ENCODE measurements at places on chromosomes 4 and X.

DNA sequence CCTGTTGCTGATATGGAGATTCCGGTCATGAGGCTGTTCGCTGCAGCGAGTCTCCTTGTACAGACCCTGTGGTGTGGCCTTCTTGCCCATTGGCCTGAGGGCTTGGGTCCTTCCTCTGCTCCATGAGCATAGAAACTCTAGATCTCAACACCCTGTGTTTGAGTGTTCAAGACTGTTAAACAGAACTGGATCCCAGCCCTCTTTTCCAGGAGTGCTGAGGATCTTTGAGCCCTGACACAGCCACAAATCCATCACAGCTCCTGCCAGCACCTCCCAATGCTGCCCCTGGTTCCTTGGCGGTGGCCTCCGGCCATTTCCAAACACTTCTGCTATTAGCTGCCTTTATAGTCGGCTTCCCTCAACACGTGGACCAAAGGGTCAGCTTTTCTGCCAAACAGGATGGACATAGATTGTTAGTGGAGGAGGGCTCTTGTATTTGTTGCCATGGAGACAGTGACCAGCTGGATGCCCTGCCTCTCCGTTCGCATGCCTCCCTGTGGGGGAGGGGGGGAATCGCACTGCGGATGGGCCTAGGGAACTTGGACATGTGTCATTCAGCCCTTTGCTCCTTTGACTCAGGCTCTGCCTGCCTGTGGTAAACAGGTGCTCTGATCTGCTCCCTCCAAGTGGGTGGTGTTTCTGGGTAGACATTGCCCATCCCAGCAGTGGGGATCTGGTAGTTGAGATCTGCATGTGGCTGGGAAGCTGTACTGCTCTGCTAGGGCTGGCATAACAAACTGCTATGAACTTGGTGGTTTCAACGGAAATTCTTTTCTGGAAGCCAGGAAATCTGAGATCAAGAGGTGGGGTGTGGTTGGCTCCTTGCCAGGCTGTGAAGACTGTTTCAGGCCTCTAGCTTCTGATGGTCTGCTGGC lies 6.9 kb upstream of the WDR1 start:
- DNase-seq: no peak
- H3K36me3 ChIP-seq: no peaks in the 10 kb centered on the region
- no peak overlapping the region for H3K4me3 ChIP-seq
- H3K27me3 ChIP-seq: no peaks in the 10 kb centered on the region
- no peak overlapping the region for H3K27ac ChIP-seq

GRCh38 chr4:2652415-2653160 lies 103.5 kb downstream of the TNIP2 start:
- no peak overlapping the region for H3K4me3 ChIP-seq
- no peaks in the 10 kb centered on the region for H3K36me3 ChIP-seq
- DNase-seq: no peak
- H3K27me3 ChIP-seq: no peaks in the 10 kb centered on the region
- no peak overlapping the region for H3K27ac ChIP-seq

DNA sequence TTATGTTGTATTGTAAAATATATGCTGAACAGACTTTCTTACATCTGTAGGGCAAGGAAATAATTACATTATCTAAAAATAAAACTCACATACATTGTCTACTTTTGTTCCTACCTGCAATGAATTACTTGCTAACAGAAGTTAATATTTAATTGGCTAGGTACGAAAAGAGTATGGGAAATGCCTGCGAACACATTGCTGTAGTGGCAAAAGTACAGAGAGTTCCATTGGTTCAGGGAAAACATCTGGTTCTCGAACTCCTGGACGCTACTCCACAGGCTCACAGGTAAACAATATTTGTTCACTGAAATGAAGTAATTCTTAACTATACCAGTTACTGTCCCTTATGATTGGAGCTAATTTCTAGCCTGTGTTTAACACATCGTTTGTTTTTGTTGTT lies 837.4 kb downstream of the ADGRL3 start:
- H3K36me3 ChIP-seq: no peaks in the 10 kb centered on the region
- H3K27ac ChIP-seq: no peak overlapping the region
- no peaks in the 10 kb centered on the region for H3K4me1 ChIP-seq
- no peak overlapping the region for H3K4me3 ChIP-seq

DNA sequence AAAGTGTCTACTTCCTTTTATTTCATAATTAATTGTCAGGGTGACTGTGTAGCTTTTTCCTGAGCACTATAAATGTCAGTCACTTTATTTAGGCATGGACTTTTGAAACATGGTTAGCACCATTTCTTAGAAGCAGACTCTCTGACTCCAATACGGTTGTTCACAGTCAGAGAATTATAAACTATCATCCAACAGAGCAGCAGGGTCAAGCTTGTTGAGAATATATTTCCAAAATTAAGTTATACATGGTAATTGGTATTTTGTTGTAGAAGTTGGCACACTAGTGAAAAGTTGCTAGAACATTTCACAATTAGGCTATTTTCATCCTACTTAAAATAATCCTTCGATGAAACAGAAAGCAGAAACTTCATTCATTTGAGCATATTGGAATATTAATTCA lies 1155.5 kb upstream of the IGFBP7 start:
- no peak for DNase-seq
- H3K36me3 ChIP-seq: no peaks in the 10 kb centered on the region
- H3K4me1 ChIP-seq: no peaks in the 10 kb centered on the region
- no peak overlapping the region for H3K27ac ChIP-seq
- H3K4me3 ChIP-seq: no peak overlapping the region

- no peak overlapping the region for H3K27ac ChIP-seq
- H3K4me3 ChIP-seq: no peak overlapping the region
- H3K4me1 ChIP-seq: no peaks in the 10 kb centered on the region
- no peaks in the 10 kb centered on the region for H3K27me3 ChIP-seq
Observed at GRCh38 chr4:152301381-152301780, 234.5 kb downstream of the FBXW7 start.

Data from vagina (tissue), 2 donors.